ENCODE measurements at places on chromosomes 7 and 10. TPM values are rescaled to one million over a fixed set of nuclear protein-coding genes. Genes with fewer than 3 reads are reported as not detected.

The TMEM140 gene
- 11.2 TPM for polyA plus RNA-seq

- H3K27me3 ChIP-seq: no peaks in the 10 kb centered on the region
- no peaks in the 10 kb centered on the region for H3K4me1 ChIP-seq
- H3K36me3 ChIP-seq: no peaks in the 10 kb centered on the region
- H3K4me3 ChIP-seq: no peak overlapping the region
Measured at GRCh38 chr7:12764458-12764891, 77.0 kb downstream of the ARL4A start.

DNA sequence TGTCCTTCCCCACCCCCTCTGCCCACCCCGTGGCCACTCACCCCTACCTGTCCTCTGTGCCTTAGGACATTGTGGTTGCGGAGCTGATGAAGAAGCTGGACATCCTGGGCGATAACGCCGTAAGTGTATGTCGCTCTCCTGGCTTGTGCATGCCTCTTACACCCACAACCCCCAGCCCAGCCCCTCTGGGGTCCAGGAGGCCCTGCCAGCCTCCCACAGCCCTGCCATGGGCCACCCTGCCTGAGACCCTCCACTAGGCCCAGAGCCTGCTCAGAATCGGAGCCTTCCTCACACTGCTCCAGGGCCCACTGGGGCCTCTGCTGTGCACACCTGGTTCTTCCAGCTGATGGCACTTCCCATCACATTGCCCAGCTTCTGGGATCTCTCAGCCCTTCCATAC lies 36.8 kb upstream of the DPYSL4 start:
- H3K4me1 ChIP-seq: no peaks in the 10 kb centered on the region
- no peaks in the 10 kb centered on the region for H3K27me3 ChIP-seq
- no peak overlapping the region for H3K4me3 ChIP-seq
- H3K27ac ChIP-seq: no peak overlapping the region
- peaks cover 73% of the 10 kb centered on the region for H3K36me3 ChIP-seq
- DNase-seq: no peak

GRCh38 chr7:47715631-47716068 lies 133.7 kb upstream of the TNS3 start:
- H3K27ac ChIP-seq: no peak overlapping the region
- no peak overlapping the region for H3K4me3 ChIP-seq
- no peaks in the 10 kb centered on the region for H3K27me3 ChIP-seq

GRCh38 chr7:152522571-152523067 lies 86.8 kb upstream of the KMT2C start:
- H3K4me3 ChIP-seq: peak overlapping the region; percentile 18
- no peaks in the 10 kb centered on the region for H3K27me3 ChIP-seq
- peak; percentile 57 for DNase-seq
- H3K27ac ChIP-seq: peak overlapping the region; percentile 17
- H3K36me3 ChIP-seq: no peaks in the 10 kb centered on the region
- H3K4me1 ChIP-seq: peaks cover 36% of the 10 kb centered on the region

GRCh38 chr7:5339955-5340354 lies 57.2 kb downstream of the SLC29A4 start:
- peaks cover 80% of the 10 kb centered on the region for H3K36me3 ChIP-seq
- no peak overlapping the region for H3K27ac ChIP-seq
- no peaks in the 10 kb centered on the region for H3K4me1 ChIP-seq
- DNase-seq: no peak
- H3K27me3 ChIP-seq: no peaks in the 10 kb centered on the region

DNA sequence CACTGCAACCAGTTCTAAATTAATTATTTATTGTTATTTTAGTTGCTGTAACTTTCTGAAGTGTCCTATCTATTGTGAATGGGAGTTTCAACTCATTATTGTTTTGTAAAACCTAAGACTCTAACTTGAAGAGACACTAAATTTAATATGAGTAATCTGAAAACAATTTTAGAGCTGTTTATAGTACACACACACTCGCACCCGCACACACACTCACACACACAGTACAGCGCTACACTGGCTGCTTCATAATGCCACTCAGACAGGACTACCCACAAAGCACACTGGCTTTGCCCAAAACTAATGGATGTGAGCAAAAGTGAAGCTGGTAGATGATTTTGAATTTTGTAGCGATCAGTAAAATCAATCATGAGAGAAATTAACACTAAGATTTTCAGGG lies 238.9 kb upstream of the ETV1 start:
- no peak overlapping the region for H3K27ac ChIP-seq
- DNase-seq: no peak
- no peaks in the 10 kb centered on the region for H3K36me3 ChIP-seq
- no peak overlapping the region for H3K4me3 ChIP-seq
- H3K4me1 ChIP-seq: no peaks in the 10 kb centered on the region

The ABCF2 gene
- 38.3 TPM for polyA plus RNA-seq

DNA sequence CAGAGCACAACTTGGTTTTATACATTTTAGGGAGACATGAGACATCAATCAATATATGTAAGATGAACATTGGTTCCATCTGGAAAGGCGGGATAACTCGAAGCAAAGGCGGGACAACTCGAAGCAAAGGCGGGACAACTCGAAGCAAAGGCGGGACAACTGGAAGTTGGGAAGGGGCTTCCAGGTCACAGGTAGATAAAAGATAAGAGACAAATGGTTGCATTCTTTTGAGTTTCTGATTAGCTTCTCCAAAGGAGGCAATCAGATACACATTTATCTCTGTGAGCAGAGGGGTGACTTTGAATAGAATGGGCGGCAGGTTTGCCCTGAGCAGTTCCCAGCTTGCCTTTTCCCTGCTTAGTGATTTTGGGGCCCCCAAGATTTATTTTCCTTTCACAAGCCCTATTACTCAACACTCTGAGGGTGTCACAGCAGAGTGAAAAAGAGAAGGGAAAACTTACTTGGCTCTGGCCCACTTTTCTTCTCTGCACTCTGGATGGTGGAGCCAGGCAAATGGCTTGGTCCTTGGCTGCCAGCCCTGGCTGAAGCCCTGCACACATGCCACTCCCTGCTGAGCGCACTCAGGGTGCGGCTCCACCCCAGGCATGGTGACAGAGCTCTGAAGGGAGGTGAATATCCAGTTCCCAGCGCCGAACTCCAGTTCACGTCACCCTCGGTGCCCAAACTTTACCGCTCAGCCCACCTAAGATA lies 46.7 kb downstream of the PARD3 start:
- H3K4me1 ChIP-seq: peaks cover 11% of the 10 kb centered on the region
- no peak overlapping the region for H3K27ac ChIP-seq
- no peaks in the 10 kb centered on the region for H3K36me3 ChIP-seq
